ENCODE measurements at places on chromosomes 2 and 18.

DNA sequence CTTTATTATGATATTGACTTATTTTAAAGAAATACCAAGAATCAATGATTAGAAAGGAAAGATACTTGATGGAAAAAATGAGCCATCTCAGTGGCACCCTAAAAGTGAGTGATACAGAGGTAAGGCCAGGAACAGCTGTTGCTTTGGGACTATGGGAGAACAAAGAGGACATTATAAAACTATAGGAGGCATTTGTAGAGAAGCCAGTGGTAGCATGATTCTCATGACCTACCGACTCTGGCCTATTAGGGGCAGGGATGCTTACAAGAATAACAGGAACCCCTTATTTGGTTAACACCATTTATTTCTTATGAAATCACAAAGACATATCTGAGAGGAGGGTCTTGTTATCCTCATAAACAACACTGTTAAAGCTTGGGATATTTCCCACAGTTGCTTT, 162.2 kb downstream of the RIT2 start:
- DNase-seq: no peak
- H3K4me1 ChIP-seq: peaks cover 18% of the 10 kb centered on the region
- H3K27me3 ChIP-seq: no peaks in the 10 kb centered on the region
- H3K27ac ChIP-seq: no peak overlapping the region

DNA sequence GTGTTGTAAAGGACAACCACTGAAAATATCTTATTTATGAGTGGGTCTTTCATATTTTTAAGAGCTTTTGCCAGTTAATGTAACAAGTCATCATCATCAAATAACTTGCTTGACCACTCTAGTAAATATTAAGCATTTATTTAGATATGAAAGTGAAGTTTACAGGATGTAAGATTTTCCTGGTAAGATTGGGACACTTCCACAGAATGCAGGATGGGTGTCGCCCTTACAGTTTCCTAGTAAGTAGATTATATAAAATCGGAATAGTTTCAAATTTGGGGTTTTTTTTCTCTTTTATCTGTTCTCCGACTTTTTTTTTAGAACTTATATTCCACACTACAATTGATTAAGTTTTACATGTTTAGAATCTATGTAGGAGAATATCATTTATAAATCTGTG, 14.8 kb upstream of the SLC40A1 start:
- peaks cover 3% of the 10 kb centered on the region for H3K27me3 ChIP-seq
- no peak overlapping the region for H3K4me3 ChIP-seq
- no peaks in the 10 kb centered on the region for H3K36me3 ChIP-seq

GRCh38 chr2:192288295-192288694, 93.6 kb upstream of the TMEFF2 start:
- H3K27me3 ChIP-seq: no peaks in the 10 kb centered on the region
- H3K27ac ChIP-seq: no peak overlapping the region
- no peak for DNase-seq
- H3K36me3 ChIP-seq: no peaks in the 10 kb centered on the region

DNA sequence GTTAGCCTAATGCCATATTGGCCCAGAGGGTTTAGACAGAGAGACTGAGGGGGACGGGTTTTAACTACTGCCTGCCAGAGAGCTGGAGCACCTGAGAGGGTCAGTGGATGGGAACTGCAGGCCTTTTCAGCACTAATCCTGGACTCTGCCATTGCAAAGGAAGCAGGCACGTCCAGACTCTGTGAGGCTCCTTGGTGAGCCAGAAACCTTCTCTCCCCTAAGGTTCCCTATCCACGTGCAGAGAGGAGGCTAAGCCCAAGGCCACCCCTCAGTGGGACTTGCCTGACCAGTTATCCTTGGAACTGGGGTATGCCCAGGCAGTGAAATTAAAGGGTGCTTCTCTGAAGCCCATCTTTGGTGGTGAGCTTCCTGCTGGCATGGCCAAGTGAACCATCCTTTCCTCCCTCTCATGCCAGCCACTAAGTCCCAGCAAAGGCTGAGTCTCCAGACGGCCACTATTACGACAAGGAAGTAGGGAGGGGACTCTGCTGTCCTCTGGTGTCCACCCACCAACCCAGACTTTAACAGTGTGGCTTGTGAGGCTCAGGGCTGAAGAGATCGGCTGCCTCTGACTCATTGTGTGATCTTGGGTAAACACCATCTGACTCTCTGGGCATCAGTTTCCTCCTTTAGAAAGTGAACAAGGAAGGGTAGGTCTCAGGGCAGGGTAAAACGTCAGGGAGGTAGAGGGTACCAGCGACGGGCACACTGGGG, 3.9 kb upstream of the MLPH start:
- H3K27me3 ChIP-seq: peaks cover 94% of the 10 kb centered on the region
- no peaks in the 10 kb centered on the region for H3K4me1 ChIP-seq
- no peak overlapping the region for H3K27ac ChIP-seq
- H3K36me3 ChIP-seq: no peaks in the 10 kb centered on the region

DNA sequence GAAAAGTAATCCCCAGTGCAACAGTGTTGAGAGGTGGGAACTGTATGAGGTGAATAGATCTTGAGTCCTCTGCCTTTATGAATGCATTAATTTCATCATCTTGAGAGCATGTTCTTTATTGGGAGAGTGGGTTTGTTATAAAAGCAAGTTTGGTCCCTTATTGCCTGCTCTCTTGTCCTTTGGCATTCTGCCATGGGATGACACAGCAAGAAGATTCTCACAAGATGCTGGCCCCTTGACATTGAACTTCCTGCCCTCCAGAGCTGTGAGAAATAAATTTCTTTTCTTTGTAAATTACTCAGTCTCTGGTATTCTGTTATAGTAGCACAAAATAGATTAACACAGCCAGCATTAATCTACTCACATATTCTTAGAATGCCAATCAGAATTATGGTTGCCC, 108.6 kb downstream of the EHBP1 start:
- no peak for DNase-seq
- H3K36me3 ChIP-seq: no peaks in the 10 kb centered on the region
- no peaks in the 10 kb centered on the region for H3K4me1 ChIP-seq
- H3K4me3 ChIP-seq: no peak overlapping the region

- no peaks in the 10 kb centered on the region for H3K27me3 ChIP-seq
- H3K27ac ChIP-seq: peak overlapping the region; percentile 7
- H3K4me3 ChIP-seq: peak overlapping the region; percentile 16
- DNase-seq: no peak
- peaks cover 30% of the 10 kb centered on the region for H3K4me1 ChIP-seq
Observed at GRCh38 chr18:78138983-78139496, 840.6 kb upstream of the SALL3 start.

- H3K36me3 ChIP-seq: no peaks in the 10 kb centered on the region
- H3K4me1 ChIP-seq: peaks cover 57% of the 10 kb centered on the region
- peak; percentile 45 for DNase-seq
- H3K4me3 ChIP-seq: peak overlapping the region; percentile 26
- H3K27me3 ChIP-seq: no peaks in the 10 kb centered on the region
Observed at GRCh38 chr2:119455066-119455718, 23.5 kb downstream of the TMEM37 start.

DNA sequence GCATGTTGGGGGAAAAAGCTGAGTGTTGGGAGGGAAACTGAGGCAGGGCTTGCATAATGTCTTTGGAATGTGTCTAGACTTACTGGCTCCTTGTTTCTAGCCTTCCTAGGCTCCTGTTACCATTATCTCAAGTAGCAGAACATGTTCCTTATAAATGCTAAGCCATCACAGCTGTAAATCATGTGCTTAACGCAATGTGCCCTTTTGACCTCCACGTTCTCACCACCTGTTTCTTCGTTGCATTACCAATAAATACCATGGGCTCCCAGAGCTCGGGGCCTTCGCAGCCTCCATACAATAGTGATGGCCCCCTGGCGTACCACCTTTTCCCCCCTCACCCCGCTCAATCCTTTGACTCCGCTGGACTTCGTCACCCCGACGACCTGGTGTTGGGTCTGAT, 54.0 kb upstream of the CWC22 start:
- H3K4me3 ChIP-seq: no peak overlapping the region
- DNase-seq: no peak
- no peaks in the 10 kb centered on the region for H3K27me3 ChIP-seq
- no peak overlapping the region for H3K27ac ChIP-seq

DNA sequence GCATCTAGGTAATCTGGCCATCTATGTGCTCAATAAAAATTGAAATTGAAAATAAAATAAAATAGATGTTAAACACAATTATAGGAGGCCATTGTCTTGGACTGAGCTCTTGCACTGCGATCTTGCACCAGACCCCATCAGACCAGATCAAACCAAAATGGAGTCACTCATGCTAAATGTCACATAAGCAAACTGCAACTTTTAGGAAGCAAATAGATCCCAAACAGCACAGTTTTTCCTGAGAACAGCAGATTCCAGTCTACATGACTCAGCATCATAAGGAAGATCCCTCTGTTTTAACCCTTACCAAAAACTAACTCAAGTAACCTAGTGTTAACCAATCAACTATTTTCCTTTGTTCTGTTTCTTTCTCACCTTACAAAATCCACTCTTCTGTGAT, 57.7 kb upstream of the LRP1B start:
- no peak for DNase-seq
- H3K36me3 ChIP-seq: no peaks in the 10 kb centered on the region
- no peaks in the 10 kb centered on the region for H3K4me1 ChIP-seq
- H3K27me3 ChIP-seq: no peaks in the 10 kb centered on the region

GRCh38 chr2:62589691-62590356, 83.8 kb upstream of the TMEM17 start:
- peak overlapping the region; percentile 63 for H3K27ac ChIP-seq
- peaks cover 49% of the 10 kb centered on the region for H3K4me1 ChIP-seq
- H3K36me3 ChIP-seq: peaks cover 2% of the 10 kb centered on the region

DNA sequence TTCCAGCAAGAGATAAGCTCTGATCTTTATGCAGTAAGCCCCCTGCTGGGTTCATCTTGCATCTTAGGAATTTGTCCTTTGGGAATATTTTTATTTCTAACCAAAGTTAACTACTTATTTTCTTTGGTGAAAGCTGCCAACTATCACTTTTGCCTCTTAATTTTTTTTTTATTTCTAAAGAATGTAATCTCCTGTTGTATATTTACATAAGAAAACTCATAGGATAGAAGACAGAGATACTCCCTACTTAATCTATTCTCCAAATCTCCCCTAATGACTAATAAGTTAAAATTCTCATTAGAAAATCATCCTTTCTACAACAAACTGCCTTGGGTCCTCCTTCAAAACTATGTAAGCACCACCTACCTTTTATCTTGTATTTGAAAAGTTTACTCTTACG, 612.2 kb upstream of the SLC39A10 start:
- no peaks in the 10 kb centered on the region for H3K4me1 ChIP-seq
- no peaks in the 10 kb centered on the region for H3K27me3 ChIP-seq
- H3K27ac ChIP-seq: no peak overlapping the region
- H3K4me3 ChIP-seq: no peak overlapping the region

DNA sequence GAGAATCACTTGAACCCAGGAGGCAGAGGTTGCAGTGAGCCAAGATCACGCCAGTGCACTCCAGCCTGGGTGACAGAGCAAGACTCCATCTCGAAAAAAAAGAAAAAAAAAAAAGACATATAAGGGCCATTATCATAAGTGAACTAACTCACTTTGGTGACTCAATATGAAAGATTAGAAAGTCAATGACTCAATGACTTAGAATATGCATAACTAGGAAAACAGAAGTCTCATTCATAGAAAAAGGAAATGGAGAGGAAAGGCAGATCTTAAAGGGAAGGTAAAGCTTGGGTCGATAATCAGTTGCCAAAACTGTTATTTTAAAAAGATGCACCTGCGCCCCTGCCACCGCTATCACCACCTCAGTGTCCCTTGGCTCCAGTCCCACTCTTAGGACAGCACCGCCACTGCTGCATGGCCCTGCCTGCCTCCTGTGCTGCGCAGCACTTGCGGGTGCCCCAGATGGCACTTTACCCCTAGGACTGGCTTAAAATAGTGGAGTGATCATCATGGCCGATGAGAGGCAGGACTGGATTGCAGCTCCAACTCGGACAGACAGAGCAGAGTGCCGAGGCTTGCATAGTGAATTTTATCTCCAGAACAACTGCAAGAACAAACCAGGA, 54.7 kb downstream of the INO80D start:
- DNase-seq: no peak
- H3K27ac ChIP-seq: no peak overlapping the region
- no peaks in the 10 kb centered on the region for H3K27me3 ChIP-seq
- no peak overlapping the region for H3K4me3 ChIP-seq
- peaks cover 5% of the 10 kb centered on the region for H3K4me1 ChIP-seq
- H3K36me3 ChIP-seq: peaks cover 53% of the 10 kb centered on the region

DNA sequence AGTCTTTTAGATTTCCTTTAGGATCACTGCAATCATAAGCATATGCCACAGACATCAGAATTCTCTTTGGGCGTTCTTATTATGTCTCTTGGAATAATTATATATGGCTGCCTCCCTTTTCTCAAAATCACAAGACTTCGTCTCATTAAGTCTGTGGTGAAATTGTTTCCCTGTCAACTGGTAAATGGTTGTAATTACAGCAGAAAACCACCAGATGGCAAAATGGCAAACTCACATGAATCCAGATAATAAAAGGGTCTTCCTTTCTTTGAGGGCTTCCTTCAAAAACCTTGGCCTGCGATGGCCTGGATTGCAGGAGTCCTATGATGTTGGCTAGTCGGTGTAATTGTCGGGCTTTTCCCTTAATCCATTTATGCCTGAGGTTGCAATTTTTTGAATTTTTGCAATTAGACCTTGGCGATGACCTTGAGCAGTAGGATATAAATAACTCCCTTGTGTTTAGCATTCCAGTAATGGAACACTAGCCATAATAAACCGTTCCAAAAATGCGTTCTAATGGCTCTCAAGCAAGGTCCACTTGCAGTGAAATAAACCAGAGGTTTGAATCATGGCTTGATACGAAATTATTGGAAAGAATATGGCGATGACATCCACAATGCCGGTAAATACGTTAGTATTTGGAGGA, 656.4 kb downstream of the MBD2 start:
- H3K27me3 ChIP-seq: no peaks in the 10 kb centered on the region
- no peak overlapping the region for H3K4me3 ChIP-seq
- peak; percentile 4 for DNase-seq
- H3K4me1 ChIP-seq: peaks cover 5% of the 10 kb centered on the region

DNA sequence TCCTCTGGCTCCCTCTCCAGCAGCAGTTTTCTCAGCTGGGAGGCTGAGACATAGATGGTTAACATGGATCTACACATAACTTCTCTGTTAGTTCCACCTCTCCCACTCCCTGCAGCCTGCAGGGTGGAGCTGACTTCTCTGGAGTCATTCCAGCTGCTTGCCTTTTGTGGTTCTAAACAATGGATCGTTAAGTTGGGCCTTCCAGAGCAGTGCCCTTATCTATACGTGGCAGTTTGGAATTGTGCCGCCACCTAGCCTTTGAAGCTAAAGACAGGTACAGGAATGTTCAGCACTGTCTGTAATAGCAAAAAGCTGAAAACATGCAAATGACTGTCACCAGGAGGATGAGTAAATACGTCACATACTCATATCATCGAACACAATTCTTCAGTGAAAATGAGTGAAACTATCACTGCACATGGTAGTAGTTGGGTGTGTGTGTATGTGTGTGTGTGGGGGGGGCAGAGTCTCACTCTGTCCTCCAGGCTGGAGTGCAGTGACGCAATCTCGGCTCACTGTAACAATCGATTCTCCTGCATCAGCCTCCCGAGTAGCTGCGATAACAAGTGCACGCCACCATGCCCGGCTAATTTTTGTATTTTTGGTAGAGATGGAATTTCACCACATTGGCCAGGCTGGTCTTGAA, 50.3 kb downstream of the SH2D6 start:
- no peak overlapping the region for H3K27ac ChIP-seq
- peaks cover 5% of the 10 kb centered on the region for H3K4me1 ChIP-seq
- no peak overlapping the region for H3K4me3 ChIP-seq
- no peaks in the 10 kb centered on the region for H3K36me3 ChIP-seq
- H3K27me3 ChIP-seq: no peaks in the 10 kb centered on the region
- DNase-seq: no peak
